ENCODE measurements at places on chromosomes 4 and X. TPM values are rescaled to one million over a fixed set of nuclear protein-coding genes. Genes with fewer than 3 reads are reported as not detected.

DNA sequence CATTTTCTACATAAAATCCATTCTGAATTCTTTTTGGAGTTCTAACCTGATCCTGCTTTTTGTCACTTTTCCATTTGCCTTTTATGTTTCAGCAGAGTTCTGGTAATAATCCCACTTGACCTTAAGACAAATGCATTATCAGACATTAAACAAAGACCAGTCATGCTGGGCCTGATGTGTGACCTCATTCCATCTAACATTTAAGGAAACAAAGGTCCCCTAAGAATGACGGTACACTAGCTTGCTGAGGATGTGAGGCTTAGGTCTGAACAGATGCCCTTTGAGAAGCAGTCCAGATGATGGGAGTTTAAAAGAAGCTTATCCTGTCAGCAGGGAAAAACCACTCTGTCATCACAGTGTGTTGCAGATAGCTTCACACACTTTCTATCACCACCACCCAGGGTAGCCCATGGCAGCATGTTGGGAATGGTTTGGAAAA lies 38.1 kb upstream of the PDE5A start:
- no peaks in the 10 kb centered on the region for H3K36me3 ChIP-seq
- H3K27ac ChIP-seq = no peak overlapping the region
- no peak overlapping the region for H3K4me3 ChIP-seq
- H3K27me3 ChIP-seq = no peaks in the 10 kb centered on the region
- H3K4me1 ChIP-seq = no peaks in the 10 kb centered on the region
- DNase-seq = no peak

Gene RBM41
- total RNA-seq = 11.9 TPM

DNA sequence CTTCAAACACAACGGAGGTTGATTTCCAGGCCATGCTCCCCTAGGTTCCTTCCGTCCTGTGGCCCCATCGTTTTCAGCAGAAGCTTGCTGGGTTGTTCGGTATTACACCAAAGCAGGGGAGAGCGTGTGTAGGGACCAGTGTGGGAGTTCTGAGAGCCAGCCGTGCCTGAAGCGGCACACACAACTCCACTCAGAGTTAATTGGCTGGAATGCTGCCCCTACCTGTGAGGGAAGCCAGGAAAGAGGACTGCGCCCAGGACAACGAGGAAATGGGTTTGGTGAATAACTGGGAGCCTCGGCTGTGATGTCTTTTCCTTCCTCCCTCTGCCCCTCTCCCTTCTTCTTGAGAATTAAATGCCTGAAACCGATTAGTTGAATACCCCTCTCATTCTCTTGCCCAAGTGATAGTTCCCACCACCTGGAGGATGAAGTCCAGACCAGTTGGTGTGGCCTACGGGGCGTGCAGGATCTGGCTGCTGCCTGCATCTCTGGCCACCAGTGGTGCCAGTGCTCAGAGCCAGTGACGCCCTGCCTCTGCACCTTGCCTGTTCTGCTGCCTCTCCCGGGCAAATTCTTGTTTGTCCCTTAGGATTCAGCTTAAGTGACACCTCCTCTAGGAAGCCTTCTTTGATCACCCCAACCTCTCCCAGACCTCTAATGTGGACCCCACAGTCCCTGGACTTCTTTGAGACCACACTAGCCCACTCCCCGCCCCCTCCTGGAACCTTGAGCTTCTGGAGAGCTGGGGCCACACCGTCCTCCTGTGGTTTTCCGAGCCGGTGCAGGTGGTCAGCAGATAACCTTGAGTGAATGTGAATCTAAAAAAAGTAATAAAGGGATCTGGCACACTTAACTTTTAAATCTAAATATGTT lies 33.6 kb downstream of the TBC1D14 start:
- DNase-seq = no peak
- peak overlapping the region; percentile 47 for H3K27ac ChIP-seq
- peaks cover 50% of the 10 kb centered on the region for H3K4me1 ChIP-seq
- H3K27me3 ChIP-seq = no peaks in the 10 kb centered on the region
- peak overlapping the region; percentile 52 for H3K4me3 ChIP-seq
- no peaks in the 10 kb centered on the region for H3K36me3 ChIP-seq

Gene DCLK2
- total RNA-seq = not detected

- peaks cover 8% of the 10 kb centered on the region for H3K4me1 ChIP-seq
- peaks cover 17% of the 10 kb centered on the region for H3K36me3 ChIP-seq
- H3K4me3 ChIP-seq = peak overlapping the region; percentile 61
- DNase-seq = no peak
- no peaks in the 10 kb centered on the region for H3K27me3 ChIP-seq
Measured at GRCh38 chr4:38803833-38804653, 548 bp downstream of the TLR1 start.

Gene AASDH
- 13.0 TPM for total RNA-seq

Gene SUPT20HL1
- total RNA-seq = not detected

Data from CD8-positive, alpha-beta memory T cell (primary cell).